ENCODE measurements at places on chromosomes 6 and 20.

DNA sequence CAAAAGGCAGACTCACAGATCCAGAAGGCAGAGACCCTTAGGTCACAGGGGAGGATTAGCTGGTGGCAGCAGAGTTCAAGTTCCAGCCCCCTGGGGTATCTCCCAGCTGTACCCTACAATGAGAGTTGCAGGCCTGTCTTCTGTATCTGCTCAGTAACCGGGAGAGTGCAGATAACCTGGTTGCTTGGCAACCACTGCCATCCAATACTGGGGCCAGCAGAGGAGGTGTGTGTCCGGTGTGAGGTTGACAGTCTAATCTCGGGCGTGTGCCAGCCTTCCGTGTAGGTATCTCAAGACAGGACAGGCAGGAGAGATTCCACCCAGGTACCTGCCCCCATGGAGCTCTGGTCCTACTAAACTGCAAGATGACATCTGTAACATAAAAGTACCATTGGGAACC is 56.6 kb upstream of the TBC1D7 start:
- peak; percentile 16 for DNase-seq

DNA sequence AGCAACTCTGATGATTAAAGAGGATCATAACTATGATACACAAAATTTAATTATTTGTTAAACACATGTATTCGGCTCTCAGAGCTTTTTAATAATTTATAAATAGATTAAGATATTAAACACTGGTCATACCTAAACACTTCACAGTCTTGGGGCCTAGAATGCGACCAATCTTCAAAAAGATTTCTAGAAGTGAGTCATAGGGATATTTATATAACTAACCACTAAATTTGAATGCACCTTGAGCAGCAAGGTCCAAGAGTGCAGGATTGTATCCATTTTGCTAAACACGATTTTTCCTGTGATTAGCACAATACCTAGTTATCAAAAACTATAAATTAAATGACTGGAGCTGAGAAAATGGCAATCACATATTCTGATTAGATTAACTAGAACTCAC is 709.3 kb downstream of the EPHA7 start:
- DNase-seq: no peak

- no peak for DNase-seq
Measured at GRCh38 chr6:7978736-7979135, 68.1 kb upstream of the TXNDC5 start.

DNA sequence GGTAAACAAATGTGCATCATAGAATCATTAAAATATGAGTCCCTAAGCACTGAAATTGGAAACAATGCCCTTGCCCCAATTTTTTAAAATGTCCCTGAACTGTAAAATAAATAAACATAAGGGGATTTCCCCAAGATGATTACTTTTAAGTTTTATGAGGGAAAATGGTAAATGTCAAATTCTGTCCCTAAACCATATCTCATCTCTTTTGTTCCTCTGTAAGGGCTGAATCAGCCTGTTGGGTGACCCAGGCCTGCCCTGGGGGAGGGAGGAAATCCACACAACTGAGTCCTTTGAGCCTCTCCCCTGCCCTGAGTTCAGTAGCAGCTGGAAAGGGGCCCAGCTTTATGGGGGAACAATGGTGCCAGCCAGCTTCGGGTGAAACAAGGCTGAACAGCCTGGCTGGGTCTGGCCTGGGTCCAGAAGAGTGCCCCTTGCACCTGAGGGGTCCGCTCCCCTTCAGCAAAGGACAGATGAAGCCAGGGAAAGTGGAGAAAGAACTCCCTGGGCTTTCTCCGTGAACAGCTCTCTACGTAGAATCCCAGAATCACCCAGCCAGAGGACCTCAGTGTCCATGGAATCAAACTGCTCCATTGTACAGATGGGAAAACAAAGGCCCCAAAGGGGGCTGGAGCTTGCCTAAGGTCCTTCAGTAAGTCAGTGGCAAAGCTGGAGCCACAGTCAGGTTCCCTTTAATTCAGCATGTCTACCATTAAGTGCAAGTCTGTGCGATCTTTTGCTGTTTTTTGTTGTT is 28.2 kb upstream of the ITCH start:
- no peak for DNase-seq

GRCh38 chr6:3226481-3227362 is 731 bp downstream of the TUBB2B start:
- DNase-seq: peak; percentile 77

GRCh38 chr20:18511571-18511970 is 3.8 kb downstream of the SEC23B start:
- DNase-seq: no peak

DNA sequence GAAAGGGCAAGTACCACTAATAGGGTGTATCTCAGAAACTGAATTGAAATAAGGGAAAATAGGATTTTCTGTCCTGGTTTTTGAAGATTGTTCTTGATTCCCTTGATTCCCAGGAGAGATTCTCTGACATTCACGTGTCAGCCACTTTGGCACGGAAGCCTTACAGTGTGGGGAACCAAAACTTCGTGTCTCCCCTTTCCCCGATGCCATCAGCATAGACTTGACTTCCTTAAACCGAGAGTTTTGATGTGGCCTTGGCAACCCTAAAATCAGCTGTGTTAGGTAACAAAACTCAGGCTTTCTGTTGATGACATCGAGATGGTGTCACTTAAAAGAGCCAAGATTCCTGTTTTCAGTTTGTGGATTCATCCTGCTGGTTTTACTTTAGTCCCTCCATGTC is 7.5 kb downstream of the HMGN4 start:
- no peak for DNase-seq

- DNase-seq: no peak
Measured at GRCh38 chr6:149335924-149336608, 18.6 kb downstream of the TAB2 start.

DNA sequence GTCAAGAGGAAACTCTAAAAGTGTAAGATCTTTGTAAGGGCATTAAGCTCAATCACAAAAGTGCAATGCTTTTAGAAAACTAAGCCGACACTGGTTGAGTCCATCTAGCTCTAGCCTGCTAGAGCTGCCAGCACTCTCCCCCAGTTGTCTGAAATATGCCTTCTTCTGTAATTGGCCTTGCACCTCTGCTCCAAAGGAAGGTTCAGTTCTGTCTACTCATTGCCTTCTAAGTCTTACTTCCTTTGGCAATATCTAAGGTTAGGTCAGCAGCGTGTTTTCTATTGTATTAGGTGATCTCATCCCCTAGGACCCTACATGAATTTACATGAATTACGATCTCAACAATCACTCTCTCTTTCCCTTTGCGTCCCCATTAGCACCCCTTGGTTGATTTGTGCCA is 378.6 kb downstream of the CBLN4 start:
- no peak for DNase-seq

DNA sequence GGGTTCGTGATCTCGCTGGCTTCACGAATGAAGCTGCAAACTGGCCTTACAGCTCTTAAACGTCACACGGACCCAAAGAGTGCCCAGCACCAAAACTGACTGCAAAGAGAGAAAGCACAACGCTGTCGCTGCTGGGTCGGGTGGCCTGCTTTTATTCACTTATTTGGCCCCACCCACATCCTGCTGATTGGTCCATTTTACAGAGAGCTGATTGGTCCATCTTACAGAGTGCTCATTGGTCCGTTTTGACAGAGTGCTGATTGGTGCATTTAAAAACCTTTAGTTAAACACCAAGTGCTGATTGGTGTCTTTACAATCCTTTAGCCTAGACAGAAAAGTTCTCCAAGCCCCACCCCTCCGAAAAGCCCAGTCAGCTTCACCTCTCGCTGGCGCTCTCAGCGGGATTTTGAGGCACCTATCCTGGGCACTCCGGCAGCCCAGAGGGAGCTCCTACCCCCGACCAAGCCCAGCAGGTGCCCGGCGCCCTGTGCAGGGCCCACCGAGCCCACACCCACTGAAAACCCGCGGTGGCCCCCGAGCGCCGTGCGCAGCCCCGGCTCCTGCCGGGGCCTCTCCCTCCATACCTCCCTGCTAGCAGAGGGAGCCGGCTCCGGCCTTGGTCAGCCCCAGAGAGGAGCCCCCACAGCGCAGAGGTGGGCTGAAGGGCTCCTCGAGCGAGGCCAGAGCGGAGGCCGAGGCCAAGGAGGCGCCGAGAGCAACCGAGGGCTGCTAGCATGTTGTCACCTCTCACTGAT is 40.0 kb upstream of the SMAP1 start:
- DNase-seq: no peak

GRCh38 chr6:133899556-133899955 is 10.6 kb downstream of the TCF21 start:
- no peak for DNase-seq

DNA sequence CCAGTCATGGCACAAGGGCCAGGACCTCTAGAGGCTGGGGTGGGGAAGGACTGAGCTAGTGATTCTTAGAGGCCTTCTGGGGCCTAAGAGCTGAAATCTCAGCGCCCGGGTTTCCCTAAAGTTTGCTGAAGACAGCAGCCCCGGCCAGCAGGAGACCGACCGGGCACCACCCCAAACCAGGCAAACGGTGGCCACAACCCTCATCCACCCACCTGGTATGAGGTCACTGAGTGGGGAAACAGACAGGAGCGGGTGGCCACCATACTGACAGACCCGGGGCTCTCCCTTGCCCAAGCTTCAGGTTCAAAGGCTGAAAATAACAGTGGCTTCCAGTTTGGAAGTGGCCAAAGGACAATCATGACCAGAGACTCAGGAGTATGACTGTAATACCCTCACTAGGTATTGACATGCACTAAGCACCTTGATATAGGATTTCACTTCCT is 35.0 kb upstream of the ID1 start:
- no peak for DNase-seq

- no peak for DNase-seq
Measured at GRCh38 chr20:63409834-63410435, 48.8 kb upstream of the CHRNA4 start.

DNA sequence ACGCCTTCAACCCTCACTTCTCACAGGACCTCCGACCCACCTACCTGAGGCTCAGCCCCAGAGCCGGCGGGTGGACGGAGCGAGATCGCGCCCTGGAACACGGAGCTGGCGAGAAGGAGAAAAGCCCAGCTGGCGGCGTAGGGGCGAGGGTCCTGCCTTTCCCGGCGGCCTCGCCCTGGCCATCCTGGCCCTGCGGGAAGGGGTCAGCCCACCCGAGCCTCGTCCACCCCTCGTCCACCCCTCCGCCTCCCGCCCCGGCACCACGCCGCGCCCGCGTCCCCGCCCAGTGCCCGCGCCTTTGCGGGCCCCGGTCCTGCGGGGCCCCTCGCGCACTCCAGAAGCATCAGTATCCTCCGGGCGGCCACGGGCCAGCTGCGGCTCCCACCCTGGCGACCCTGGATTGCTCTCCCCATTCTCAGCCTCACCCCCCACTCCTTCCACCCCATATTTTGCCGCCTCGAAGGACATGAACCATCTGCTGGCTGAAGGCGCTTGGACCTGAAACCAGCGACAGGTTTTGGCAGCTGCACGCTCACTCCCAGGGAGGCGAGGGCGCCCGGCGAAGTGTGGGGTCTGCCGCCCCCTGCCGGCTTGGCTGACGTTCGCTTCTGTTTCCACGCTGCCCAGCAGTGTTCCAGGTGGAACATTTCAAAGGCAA is 65.1 kb downstream of the PLG start:
- DNase-seq: peak; percentile 90

- DNase-seq: no peak
Measured at GRCh38 chr20:12824328-12825225, 184.2 kb upstream of the SPTLC3 start.

DNA sequence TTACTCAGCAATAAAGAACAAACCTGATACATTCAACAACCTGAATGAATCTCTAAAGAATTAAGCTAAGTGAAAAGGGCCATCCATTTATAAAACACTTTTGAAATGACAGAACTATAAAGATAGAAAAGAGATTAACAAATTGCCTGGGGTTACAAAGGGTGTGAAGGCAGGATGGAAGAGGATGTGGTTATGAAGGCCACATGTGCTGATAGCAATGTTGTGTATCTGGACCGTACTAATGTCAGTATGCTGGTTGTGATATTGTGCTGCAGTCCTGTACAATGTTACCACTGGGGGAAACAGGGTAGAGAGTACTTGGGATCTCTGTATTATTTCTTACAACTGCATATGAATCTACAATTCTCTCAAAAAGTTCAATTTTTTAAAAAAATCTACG is 36.4 kb downstream of the ELOVL5 start:
- DNase-seq: no peak

- no peak for DNase-seq
Measured at GRCh38 chr20:59386809-59387208, 86.4 kb downstream of the EDN3 start.

- DNase-seq: no peak
Measured at GRCh38 chr6:132354517-132355167, 46.6 kb downstream of the MOXD1 start.

- peak; percentile 68 for DNase-seq
Measured at GRCh38 chr6:33620856-33621710, at the start of gene ITPR3. Gene ITPR3, plus strand, starts transcription at chr6:33621322. Its CDS starts 281 bp downstream, at chr6:33621603.

DNA sequence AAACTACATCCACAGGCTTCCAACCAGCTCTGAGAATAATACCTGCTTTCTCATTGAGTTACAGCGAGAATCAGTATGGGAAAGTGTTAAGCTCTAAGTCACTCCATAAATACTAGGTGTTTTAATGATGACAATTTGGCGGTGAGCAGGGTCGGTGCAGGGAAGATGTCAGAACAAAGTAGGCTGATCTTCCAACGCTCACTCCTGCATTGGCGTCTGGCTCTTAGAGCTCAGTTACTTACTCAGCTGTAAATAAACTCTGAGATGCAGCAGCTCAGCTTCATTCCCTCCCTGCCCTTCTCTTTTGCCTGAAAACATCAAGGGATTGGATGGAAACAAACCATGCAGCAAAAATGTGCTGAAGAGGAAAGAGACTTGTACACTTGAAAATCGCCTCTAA is 102.5 kb upstream of the SPACA1 start:
- no peak for DNase-seq

GRCh38 chr6:114785235-114786127 is 442.7 kb upstream of the HS3ST5 start:
- DNase-seq: no peak

GRCh38 chr6:142294679-142295078 is 7.1 kb upstream of the ADGRG6 start:
- DNase-seq: no peak

GRCh38 chr6:128414943-128415342 is 105.5 kb downstream of the PTPRK start:
- no peak for DNase-seq

- DNase-seq: no peak
Measured at GRCh38 chr20:10951904-10952303, 278.1 kb upstream of the JAG1 start.

DNA sequence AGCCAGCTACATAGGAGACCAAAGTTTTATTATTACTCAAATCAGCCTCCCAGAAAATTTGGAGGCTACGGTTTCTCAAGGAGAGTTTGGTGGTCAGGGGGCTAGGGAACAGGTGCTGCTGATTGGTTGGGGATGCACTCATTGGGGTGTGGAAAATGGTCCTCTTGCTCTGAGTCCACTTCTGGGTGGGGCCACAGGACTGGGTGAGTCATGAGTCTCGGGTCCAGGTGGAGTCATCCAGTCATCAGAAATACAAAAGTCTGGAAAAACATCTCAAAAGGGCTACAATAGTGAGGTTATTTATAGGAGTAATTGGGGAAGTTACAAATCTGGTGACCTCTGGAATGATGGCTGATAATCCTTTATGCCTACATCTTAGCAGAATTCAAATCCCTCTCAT is 54.3 kb upstream of the SLC22A16 start:
- DNase-seq: no peak

GRCh38 chr6:159727717-159728445 is 575 bp downstream of the WTAP start:
- DNase-seq: no peak

- peak; percentile 29 for DNase-seq
Measured at GRCh38 chr6:7129784-7130569, 22.2 kb downstream of the RREB1 start.

GRCh38 chr20:58612121-58612691 is 38.9 kb upstream of the STX16 start:
- no peak for DNase-seq

Measured in islet precursor cell (in vitro differentiated cells).